ENCODE measurements at places on chromosomes 16 and 17. TPM values are rescaled to one million over a fixed set of nuclear protein-coding genes. Genes with fewer than 3 reads are reported as not detected.

DNA sequence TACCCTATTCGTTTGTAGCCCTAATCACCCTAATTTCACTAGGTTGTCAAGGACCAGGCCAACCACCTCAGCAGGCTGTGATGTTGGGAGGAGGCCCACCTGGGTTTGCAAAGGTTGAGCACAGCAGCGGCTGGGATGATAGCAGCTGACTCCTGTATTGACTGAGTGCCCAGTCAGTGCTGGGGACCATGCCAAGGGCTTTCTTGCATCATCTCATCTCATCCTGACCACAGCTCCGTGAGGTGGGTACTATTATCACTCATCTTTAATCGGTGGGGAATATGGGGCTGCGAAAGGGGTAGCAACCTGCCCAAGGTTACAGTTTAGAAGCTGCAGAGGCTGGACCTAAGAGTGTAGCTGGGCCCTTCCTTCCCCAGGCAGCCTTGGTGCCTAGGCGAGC, 11.7 kb downstream of the ATPAF2 start:
- DNase-seq, result no peak

- no peak for DNase-seq
Measured at GRCh38 chr16:77684181-77684526, 38.2 kb upstream of the NUDT7 start.

DNA sequence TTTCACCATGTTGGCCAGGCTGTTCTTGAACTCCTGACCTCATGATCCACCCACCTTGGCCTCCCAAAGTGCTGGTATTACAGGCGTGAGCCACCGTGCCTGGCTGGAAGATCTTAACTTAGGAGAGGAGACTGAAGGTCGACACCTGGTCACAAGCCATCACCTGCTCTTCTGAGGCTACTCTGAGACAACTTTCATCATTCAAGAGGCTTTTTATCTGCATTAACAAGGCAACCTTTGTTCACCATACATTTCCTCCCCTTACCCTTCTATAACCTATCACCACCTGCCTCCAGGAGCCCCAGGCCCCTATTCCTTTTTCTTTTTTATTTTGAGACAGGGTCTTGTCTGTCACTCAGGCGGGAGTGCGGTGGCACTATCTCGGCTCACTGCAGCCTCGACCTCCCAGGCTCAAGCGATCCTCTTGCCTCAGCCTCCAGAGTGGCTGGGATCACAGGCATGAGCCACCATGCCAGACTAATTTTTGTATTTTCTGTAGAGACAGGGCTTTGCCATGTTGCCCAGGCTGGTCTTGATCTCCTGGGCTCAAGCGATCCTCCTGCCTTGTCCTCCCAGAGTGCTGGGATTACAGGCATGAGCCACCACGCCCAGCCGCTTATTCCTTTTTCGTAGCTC, 6.2 kb downstream of the LITAF start:
- no peak for DNase-seq

- DNase-seq, result no peak
Measured at GRCh38 chr16:71230122-71230845, at the start of gene HYDIN. Gene HYDIN, minus strand, starts transcription at chr16:71230722. Its CDS starts 43,827 bp downstream, at chr16:71186895.

Gene CNTNAP4
- not detected for total RNA-seq

Gene RAI1
- 17.4 TPM for total RNA-seq

GRCh38 chr17:17200311-17200710, 5.8 kb downstream of the PLD6 start:
- no peak for DNase-seq

Gene DBF4B
- total RNA-seq, result 53.2 TPM

- no peak for DNase-seq
Measured at GRCh38 chr16:17571499-17572093, 100.8 kb upstream of the XYLT1 start.

DNA sequence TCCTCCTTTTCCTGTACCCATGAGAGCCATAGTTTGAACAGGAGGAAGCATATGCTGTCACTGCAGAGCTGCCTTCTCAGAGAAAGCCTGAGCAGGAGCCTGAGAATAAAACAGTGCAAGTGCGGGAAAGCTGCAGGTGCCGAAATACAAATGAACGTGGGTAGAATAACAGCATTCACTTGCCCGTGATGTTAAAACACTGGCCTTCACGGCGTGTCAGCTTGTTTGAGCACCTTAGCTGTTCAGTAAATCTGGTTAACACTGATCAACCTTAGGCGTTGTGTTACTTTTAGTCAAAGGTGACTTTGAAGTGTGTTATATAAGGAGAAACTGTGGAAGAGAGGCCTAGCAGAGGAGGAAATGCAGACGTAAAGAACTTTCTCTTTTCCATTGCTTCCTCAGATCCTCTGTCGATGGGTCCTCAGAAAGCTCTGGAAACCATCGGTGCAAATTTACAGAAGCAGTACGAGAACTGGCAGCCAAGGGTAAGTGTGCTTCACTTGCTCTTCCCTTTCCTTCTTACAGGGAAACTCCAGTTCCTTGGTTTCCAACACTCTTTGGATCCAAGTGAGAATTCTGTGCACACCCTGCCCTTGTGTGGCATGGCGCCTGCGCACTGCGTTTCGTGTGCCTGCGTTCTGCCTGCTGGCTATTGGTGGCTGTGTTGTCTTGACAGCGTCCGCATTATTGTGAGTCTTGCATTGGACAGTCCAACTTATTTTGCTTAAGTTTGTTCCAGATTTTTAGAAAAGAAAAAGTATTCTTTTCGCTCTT, 98.9 kb downstream of the RPTOR start:
- no peak for DNase-seq

- no peak for DNase-seq
Measured at GRCh38 chr16:57722651-57723050, 12.9 kb upstream of the KATNB1 start.

GRCh38 chr17:22441776-22442175, 749.5 kb downstream of the KCNJ18 start:
- DNase-seq, result no peak

Gene MC1R
- 4.1 TPM for total RNA-seq

GRCh38 chr16:77376358-77376757, 58.5 kb downstream of the ADAMTS18 start:
- peak; percentile 41 for DNase-seq

- peak; percentile 91 for DNase-seq
Measured at GRCh38 chr17:78132084-78132676, 1.6 kb downstream of the TMC8 start.

Gene PRMT7
- total RNA-seq, result 60.9 TPM

Gene CALB2
- total RNA-seq, result not detected

DNA sequence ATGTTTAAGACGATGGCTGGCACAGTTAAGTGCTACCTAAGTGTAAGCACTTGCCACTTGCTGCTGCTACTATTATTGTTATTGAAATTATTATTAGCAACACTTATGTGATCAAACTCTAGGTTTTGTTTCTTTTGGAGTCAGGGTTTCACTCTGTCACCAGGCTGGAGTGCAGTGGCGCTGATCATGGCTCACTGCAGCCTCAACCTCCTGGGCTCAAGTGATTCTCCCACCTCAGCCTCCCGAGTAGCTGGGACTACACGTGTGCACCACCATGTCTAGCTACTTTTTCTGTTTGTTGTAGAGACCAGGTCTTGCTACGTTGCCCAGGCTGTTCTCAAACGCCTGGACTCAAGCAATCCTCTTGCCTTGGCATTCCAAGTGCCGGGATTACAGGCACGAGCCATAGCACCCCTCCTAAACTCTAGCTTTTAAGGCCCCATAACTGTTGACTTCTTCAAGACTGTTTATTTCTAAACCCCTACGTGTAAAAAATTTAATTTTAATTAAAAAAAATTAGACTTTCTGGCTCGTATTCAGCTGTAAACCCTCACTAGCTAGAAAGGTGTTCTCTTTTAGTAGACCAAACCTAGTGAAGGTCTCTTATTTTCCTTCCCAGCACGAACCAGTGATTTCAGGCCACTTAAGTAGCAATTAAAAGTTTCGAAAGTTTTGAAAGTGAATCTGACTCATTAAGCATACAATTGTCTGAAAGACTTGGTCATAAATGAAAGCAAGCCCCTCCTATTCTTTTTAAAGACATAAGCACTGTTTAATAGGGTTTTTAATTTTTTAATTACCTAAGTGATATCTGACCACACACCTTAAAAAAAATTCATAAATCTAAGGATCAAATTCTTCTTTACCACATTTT, 11.7 kb upstream of the SCNN1B start:
- DNase-seq, result no peak

DNA sequence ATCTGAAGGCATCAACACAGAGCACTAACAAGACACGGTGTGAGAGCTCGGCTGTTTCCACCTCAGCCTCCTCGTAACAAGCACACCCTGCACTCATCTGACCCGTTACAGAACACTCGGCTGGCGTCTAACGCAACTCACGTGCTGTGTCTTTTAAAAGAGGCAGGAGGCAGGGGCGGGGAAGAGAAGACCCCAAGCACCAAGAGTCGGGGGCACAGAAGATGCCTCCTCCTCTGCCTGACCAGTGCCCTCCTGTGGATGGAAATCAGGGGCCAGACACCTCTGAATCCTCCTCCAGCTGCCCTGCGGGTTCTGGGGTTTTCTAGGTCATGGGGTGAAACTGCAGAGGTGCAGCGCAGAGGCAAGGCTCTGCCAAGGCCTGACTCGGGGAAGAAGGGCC, 74.3 kb downstream of the ZNF778 start:
- no peak for DNase-seq

Gene MYH8
- total RNA-seq, result not detected

Gene TP53TG3
- not detected for total RNA-seq

Gene LRRC36
- 0.45 TPM for total RNA-seq

Gene MLYCD
- total RNA-seq, result 5.3 TPM

- no peak for DNase-seq
Measured at GRCh38 chr17:17762744-17763105, 74.1 kb downstream of the SREBF1 start.

DNA sequence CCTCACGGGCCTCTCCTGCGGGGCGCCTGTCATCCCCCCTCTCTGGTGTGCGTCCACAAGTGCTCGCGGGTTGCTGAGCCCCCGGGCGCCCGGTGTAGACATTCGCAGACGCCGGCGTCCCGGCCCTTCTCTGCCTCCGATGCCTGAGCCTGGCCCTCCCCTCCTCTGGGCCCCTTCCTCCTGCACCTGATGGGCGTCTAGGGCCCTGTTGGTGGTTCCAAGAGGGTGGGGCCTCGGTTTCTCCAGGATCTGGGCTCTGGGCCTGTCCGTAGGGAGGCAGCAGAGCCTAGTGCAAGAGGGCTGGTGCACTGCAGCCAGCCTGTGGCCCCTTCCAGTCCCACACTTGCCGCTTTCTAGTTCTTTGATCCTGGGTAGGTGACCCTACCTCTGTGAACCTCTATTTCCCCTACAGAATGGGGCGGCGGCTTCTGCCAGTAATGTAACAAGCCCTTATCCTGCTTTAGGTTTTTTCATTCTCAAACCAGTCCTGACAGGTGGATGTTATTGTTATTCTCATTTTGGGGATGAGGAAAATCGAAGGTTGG, 623 bp downstream of the E4F1 start:
- DNase-seq, result peak; percentile 65

Gene SLC6A2
- total RNA-seq, result not detected

Gene RARA
- 39.5 TPM for total RNA-seq

DNA sequence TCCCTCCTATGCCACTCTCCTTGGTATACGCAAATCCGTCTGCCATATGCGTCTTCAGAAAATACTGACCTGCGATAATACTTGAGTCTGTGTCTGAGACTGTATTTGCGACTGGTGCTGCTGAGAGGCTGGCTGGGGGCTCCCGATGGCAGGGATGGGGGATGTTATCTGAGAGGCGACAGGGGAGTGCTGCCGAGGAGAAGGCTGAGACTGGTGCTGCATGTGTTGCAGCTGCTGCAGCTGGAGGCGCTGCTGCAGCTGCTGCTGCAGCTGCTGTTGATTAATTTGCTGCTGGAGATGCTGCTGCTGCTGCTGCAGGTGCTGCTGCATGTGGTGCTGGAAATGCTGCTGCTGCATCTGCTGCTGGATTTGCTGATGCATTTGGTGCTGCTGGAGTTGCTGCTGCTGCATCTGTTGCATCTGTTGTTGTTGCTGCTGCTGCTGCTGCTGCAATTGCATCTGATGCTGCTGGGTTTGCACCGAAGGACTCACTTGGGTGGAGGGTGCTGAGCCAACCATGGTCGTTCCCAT, 107.7 kb downstream of the TOX3 start:
- DNase-seq, result no peak

GRCh38 chr16:1285669-1286512, 23.5 kb upstream of the UBE2I start:
- DNase-seq, result no peak

DNA sequence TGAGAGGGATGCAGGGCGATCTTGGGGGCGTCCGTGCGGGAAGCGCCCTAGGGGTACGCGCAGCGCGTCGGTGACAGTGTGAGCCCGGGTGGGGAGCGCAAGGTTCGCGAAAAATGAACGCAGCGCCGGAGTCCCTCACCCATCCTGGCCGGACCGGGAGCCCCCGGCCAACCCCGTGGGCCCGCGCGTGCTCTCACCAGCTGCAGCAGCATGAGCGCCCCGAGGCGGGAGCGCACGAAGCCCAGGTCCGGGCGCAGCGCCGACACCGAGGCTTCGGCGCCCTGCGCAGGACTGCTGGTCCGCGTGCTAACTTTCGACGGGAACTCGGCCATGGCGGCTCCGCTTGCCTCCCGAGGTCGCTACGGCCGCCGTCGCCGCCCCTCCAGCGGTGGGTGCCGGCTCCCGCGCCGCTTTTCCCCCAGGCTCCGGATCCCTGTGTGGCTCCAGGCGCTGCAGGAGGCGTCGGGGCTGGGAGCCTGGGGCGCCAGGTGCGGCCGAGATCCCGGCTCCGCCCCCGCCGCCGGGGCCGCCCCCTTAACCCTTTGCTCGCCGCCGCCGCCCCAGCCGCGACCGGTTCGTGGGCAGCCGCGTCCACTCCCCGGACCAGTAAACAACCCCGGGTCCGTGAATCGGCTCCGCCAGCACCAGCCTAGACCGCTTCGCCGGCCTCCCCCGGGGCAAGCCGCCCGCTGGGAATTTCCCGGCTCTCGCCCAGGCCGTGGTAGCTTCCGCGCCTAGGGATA, at the start of gene PLLP:
PLLP (minus strand) TSS at position 464 of the 743 bp plus-strand sequence; CDS start at position 332, 132 bp downstream.
- DNase-seq, result no peak

GRCh38 chr17:394718-395095, 42.1 kb upstream of the RPH3AL start:
- no peak for DNase-seq

Gene SLX1B
- total RNA-seq, result 51.6 TPM

DNA sequence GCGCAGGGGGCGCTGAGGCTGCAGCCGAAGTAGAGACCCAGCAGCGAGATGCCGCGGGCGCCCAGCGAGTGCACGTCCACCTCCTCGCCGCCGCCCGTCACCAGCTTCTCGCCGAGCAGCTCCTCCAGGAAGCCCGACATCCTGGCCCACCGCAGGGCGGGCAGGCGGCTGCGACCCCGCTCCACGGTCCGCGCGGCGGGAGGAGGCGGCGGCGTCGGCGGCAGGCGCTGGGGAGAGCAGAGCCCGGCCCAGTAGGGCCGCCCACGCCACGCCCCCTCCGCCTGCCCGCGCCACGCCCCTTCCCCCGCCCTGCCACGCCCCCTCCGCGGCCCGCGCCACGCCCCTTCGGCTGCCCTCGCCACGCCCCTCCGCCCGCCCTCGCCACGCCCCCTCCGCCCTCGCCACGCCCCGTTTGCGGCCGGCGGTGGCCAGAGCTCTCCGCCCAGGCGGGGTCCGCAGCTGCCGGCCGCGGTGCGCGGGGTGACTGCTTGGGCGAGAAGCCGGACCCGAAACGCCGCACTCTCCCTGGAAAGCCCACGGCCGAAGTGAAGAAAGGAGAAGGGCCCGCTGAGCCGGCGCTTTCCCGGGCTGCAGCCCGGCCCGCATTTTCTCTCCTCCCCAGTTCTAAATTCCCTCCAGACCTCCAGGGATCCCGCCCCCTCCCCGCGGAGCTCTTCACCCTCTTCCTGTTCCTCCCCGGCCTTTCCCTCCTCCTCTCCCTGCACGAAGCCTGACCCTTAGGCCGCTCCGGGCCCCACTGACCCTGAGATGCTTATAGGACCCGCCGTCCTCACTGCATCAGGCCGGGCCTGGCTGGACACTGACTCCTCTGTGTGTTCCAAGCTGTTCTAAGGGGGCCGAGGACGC, at the start of gene NXN:
NXN (minus strand) TSS at position 238 of the 867 bp plus-strand sequence.
- peak; percentile 89 for DNase-seq

Gene ZNF423
- total RNA-seq, result not detected

- DNase-seq, result no peak
Measured at GRCh38 chr17:50681263-50682200, 26.2 kb downstream of the ANKRD40 start.

Gene SPATA22
- not detected for total RNA-seq

Data from activated CD8-positive, alpha-beta memory T cell treated with anti-CD3 and anti-CD28 coated beads, Interleukin-2, amount 10 ng/mL, durations not matched to agents 7 days and 5 days (primary cell).